ENCODE measurements at places on chromosomes 11 and 22. TPM values are rescaled to one million over a fixed set of nuclear protein-coding genes. Genes with fewer than 3 reads are reported as not detected.

MIOX gene
- not detected for total RNA-seq

TMEM151A gene
- not detected for total RNA-seq

CHADL gene
- 0.74 TPM for total RNA-seq

RFPL3 gene
- not detected for total RNA-seq

CATSPER1 gene
- total RNA-seq: 0.20 TPM

CNIH2 gene
- total RNA-seq: 0.07 TPM

H19 gene
- total RNA-seq: not detected

CD6 gene
- total RNA-seq: not detected

IGF2 gene
- total RNA-seq: 0.28 TPM

NUDT8 gene
- total RNA-seq: 16.3 TPM

MMP8 gene
- not detected for total RNA-seq

THY1 gene
- not detected for total RNA-seq

P2RX6 gene
- total RNA-seq: 0.07 TPM

KCNE3 gene
- total RNA-seq: 0.40 TPM

JHY gene
- total RNA-seq: 1.8 TPM

CREB3L1 gene
- total RNA-seq: 1.9 TPM
